Esophagus squamous epithelium (tissue), 5 donors: ENCODE measurements at places on chromosomes 11 and 22. TPM values are rescaled to one million over a fixed set of nuclear protein-coding genes. Genes with fewer than 3 reads are reported as not detected.

Gene BAD
- 86.5 TPM for total RNA-seq

DNA sequence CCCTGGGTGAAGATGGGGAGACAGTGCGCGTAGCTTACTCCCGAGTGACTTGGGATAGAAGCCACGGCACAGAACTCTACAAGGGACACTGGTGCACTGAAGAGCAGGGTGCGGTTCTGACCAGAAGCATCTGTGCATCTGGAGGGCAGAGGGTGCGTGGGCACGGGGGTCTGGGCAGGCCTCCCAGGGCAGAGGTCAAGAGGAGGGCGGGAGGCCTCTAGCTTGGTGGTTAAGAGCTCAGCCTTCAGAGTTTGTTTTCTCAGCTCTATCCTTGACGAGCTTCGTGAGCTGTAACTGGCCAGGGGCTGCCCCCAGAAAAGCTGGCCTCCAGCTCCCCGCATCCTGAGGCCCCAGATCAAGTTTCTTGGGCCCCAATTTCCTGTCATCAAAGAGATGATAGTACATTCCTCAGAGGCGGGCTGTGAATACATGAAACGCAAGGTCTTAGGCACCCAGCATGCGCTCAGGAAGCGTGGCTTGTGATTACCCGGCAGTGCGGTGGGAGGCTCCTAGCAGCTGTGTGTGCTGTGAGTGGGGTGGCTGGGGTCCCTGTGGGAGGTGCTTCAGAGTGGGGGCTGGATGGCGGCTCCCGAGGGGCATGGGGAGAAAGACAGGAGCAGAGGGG, 6.0 kb upstream of the BID start:
- no peak for DNase-seq

DNA sequence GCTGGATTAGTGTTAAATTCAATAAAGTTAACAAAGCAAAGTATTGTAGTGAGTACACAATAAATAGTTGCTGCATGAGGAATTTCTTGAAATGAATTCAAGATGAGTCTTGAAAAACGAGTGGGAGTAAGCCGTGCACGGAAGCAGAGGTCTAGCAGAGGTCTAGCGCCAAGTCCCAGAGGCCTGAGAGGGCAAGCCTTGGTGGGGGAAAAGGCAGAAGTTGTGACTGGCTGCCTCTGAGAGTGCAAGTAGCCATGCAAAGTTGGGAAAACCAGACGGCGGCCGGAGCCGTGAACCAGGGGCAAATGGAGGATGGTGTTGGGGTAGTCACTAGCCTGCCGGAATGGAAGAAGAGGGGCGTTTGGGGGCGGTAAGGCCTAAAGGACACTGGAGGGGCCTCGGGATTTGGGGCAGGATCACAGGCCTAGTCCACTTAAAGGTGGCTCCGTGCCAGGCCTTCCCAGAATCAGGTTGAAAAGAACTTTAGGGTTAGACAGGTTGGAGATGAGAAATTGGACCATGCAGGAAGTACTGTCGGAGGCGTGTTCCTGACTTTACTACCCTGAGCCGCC, 379 bp upstream of the SLC3A2 start:
- DNase-seq = no peak

- DNase-seq = no peak
These were observed 185.3 kb upstream of the LARGE1 start for GRCh38 chr22:34105461-34106062.

- no peak for DNase-seq
These were observed 102.3 kb downstream of the CHST1 start for GRCh38 chr11:45563171-45563570.

Gene MEI1
- 0.30 TPM for total RNA-seq

Gene E2F8
- 11.7 TPM for total RNA-seq

- DNase-seq = no peak
These were observed 53.3 kb upstream of the PRDM11 start for GRCh38 chr11:45092901-45093760.

Gene LMO2
- 9.3 TPM for total RNA-seq

- no peak for DNase-seq
These were observed 244.4 kb upstream of the SYN3 start for GRCh38 chr22:33302549-33302948.

GRCh38 chr11:99419991-99420390, 399.2 kb downstream of the CNTN5 start:
- no peak for DNase-seq

GRCh38 chr11:22130462-22131053, 62.3 kb upstream of the ANO5 start:
- DNase-seq = no peak

DNA sequence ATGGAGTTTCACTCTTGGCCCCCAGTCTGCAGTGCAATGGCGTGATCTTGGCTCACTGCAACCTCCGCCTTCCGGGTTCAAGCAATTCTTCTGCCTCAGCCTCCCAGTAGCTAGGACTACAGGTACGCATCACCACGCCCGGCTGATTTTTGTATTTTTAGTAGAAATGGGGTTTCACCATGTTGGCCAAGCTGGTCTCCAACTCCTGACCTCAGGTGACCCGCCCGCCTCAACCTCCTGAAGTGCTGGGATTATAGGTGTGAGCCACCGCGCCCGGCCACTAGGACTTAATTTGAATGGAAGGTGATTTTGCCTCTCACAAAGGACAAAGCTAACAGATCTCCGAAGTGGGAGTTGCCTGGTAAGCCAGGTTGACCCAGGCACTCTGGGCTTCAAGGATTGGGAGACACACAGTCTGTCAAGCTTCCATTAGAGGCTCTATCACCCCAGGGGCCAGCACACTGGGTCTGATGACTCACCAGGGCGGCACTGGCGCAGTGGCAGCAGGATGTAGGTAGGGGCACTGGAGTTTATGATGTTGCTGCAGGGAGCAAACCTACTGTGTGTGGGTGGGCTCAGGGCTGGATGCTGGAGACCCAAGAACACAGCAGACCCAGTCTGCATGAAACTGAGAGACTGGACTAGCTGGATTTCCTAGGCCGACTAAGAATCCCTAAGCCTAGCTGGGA, 17.8 kb upstream of the KCTD14 start:
- no peak for DNase-seq

GRCh38 chr11:102614031-102614430, 11.1 kb downstream of the MMP20 start:
- DNase-seq = no peak

GRCh38 chr11:128179512-128179911, 407.8 kb downstream of the ETS1 start:
- no peak for DNase-seq

DNA sequence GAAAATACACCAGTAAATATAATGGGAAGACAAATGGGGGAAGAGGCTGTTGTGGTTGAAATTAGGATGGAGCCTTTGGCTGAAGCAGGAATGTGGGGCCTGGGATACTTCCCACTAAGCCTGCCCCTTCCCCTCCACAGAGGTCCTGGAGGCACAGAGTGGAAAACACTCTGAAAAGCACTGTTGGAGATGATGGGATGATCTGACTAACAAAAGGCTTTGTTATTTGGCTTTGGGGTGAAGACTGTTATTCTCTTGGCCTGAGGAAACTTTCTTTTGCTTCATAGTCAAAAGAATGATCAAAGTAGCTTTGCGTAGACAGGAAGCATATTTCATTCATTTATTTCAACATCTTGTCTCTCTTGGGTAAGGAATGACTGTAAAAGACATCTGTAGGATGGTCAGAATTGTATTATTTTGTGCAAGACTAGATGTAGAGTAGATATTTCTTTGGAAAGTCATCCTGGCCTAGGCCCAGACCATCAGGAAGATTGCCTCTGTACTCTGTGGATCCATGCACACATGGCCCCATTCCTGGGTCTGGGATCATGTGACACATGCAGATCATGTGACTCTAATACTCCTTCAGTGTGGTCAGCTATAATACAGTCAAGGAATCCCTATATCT, 111.4 kb downstream of the SPON1 start:
- no peak for DNase-seq

Gene RCOR2
- not detected for total RNA-seq

GRCh38 chr11:44016131-44016530, 31.6 kb upstream of the ACCSL start:
- no peak for DNase-seq

Gene BDNF
- total RNA-seq = 0.15 TPM

- no peak for DNase-seq
These were observed 145.2 kb downstream of the DBX1 start for GRCh38 chr11:20015101-20015500.

Gene APOL5
- total RNA-seq = not detected

DNA sequence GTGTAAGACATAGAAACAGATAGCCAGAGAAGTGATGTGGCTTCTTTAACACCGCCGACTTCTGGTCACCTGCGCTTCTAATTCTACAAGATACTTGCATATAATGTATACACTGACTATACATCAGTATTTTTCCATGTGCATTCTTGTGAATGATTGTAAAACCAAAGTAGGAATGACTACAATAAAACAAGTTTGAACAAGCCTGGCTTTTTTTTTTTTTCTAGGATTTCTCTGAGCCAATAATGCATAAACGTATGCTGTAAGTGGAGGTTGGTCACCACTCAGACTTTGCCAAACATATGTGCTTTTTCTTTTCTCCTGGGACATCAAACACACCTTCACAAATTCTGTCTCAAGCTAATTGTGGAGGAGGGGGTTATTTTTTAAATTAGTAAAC, 237.8 kb upstream of the KIRREL3 start:
- no peak for DNase-seq
